ENCODE measurements at places on chromosomes 11 and 22. TPM values are rescaled to one million over a fixed set of nuclear protein-coding genes. Genes with fewer than 3 reads are reported as not detected.

Gene P2RX6
- 0.22 TPM for total RNA-seq

Gene GRAP2
- 83.2 TPM for total RNA-seq

Gene SERPIND1
- not detected for total RNA-seq

Gene INPP5J
- total RNA-seq: 0.09 TPM

Gene TREH
- total RNA-seq: not detected

Gene FDX1
- 16.9 TPM for total RNA-seq

- H3K27ac ChIP-seq: no peak overlapping the region
- no peak overlapping the region for H3K4me3 ChIP-seq
- no peaks in the 10 kb centered on the region for H3K27me3 ChIP-seq
Observed at GRCh38 chr22:49553518-49554295, 274.0 kb downstream of the BRD1 start.

- H3K27me3 ChIP-seq: peaks cover 28% of the 10 kb centered on the region
- peaks cover 5% of the 10 kb centered on the region for H3K4me1 ChIP-seq
- H3K4me3 ChIP-seq: no peak overlapping the region
- DNase-seq: no peak
- no peak overlapping the region for H3K27ac ChIP-seq
- no peaks in the 10 kb centered on the region for H3K36me3 ChIP-seq
Observed at GRCh38 chr11:123185326-123185725, 9.7 kb downstream of the CLMP start.

DNA sequence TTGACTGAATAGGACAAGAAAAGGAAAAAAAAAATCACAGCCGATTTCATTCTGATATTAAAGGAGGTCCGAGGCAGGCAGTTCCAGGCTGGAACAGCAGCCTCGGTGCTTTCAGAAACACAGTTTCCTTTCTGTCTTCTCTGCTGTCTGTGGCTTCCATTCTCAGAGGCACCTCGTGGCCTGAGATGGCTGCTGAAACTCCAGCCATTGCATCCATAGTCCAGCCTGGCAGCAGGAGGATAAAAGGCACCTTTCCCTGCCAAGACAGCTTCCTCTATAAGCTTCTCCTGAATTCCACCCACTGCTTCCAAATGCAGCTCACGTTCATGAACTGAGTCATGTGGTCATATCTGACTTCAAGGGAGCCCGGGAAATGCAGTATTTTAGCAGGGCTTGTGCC lies 390.5 kb downstream of the TBC1D22A start:
- H3K27ac ChIP-seq: no peak overlapping the region
- DNase-seq: no peak
- no peaks in the 10 kb centered on the region for H3K36me3 ChIP-seq
- peaks cover 4% of the 10 kb centered on the region for H3K4me1 ChIP-seq
- H3K4me3 ChIP-seq: no peak overlapping the region

GRCh38 chr11:8251616-8252295 lies 11.9 kb downstream of the LMO1 start:
- H3K4me1 ChIP-seq: no peaks in the 10 kb centered on the region
- peaks cover 2% of the 10 kb centered on the region for H3K27me3 ChIP-seq
- no peak overlapping the region for H3K4me3 ChIP-seq
- no peak overlapping the region for H3K27ac ChIP-seq

- no peaks in the 10 kb centered on the region for H3K36me3 ChIP-seq
- no peaks in the 10 kb centered on the region for H3K27me3 ChIP-seq
- H3K4me3 ChIP-seq: no peak overlapping the region
- H3K4me1 ChIP-seq: peaks cover 3% of the 10 kb centered on the region
- DNase-seq: no peak
Observed at GRCh38 chr11:61893981-61894380, 2.6 kb upstream of the FADS3 start.

DNA sequence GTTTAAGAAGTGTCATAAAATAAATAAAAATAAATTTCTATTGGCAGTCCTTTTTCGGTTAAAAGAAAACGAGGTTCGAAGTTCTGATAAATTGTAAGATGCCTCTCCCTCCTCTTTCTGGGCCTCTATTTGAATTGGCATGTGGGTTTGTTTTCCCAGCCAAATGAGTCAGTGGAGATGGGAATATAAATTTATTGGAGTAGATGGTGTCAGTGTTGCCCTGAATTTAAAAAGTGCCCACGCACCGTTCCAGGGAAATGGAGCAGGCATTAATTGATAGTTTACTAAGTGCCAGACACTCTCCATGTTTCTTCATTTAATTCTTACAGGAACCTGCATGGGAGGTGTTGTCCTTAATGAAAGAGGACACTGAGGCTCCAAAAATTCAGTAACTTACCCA lies 119.2 kb downstream of the FEZ1 start:
- peaks cover 25% of the 10 kb centered on the region for H3K27me3 ChIP-seq
- no peaks in the 10 kb centered on the region for H3K4me1 ChIP-seq
- no peaks in the 10 kb centered on the region for H3K36me3 ChIP-seq
- no peak overlapping the region for H3K4me3 ChIP-seq
- H3K27ac ChIP-seq: no peak overlapping the region

DNA sequence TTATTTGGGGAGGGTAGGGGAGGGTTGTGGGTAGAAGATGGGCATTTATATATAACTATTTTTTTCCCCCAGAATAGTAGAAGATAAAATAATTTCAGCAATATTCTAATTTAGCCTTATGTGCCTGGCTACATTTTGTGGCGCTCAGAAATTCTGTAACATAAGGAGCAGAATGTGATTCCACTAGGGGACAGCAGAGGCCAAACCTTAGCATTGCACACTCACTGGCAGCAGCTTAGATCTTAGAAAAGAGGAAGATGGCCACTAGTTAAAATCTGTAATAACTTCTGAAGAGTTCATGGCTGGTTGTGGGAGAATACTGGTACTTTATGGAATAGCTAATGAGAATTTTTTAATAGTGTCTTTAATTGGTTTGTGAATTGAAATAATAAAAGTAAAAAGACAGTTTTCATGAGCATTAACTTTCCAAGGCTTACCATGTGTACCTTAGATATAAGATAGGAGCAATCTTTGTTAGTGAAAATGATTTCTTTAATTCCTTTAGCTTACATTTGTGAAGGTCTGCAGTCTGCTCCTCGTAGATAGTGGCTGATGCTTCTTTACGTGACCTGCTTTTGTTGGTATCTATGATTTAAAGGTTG lies 33.1 kb downstream of the DDX10 start:
- peaks cover 40% of the 10 kb centered on the region for H3K36me3 ChIP-seq
- H3K27me3 ChIP-seq: no peaks in the 10 kb centered on the region
- no peak overlapping the region for H3K27ac ChIP-seq
- no peak overlapping the region for H3K4me3 ChIP-seq
- peaks cover 7% of the 10 kb centered on the region for H3K4me1 ChIP-seq
- peak; percentile 67 for DNase-seq

- H3K27me3 ChIP-seq: no peaks in the 10 kb centered on the region
- H3K4me3 ChIP-seq: no peak overlapping the region
- H3K36me3 ChIP-seq: no peaks in the 10 kb centered on the region
- no peak for DNase-seq
- no peak overlapping the region for H3K27ac ChIP-seq
Observed at GRCh38 chr11:21911061-21911460, 281.8 kb upstream of the ANO5 start.

- no peaks in the 10 kb centered on the region for H3K27me3 ChIP-seq
- DNase-seq: no peak
- H3K27ac ChIP-seq: no peak overlapping the region
- no peak overlapping the region for H3K4me3 ChIP-seq
- peaks cover 13% of the 10 kb centered on the region for H3K4me1 ChIP-seq
Observed at GRCh38 chr11:6237761-6238302, 1.1 kb upstream of the CNGA4 start.

- H3K4me3 ChIP-seq: no peak overlapping the region
- no peaks in the 10 kb centered on the region for H3K27me3 ChIP-seq
- no peak for DNase-seq
- H3K27ac ChIP-seq: no peak overlapping the region
Observed at GRCh38 chr11:95108671-95109551, 19.3 kb downstream of the ENDOD1 start.

DNA sequence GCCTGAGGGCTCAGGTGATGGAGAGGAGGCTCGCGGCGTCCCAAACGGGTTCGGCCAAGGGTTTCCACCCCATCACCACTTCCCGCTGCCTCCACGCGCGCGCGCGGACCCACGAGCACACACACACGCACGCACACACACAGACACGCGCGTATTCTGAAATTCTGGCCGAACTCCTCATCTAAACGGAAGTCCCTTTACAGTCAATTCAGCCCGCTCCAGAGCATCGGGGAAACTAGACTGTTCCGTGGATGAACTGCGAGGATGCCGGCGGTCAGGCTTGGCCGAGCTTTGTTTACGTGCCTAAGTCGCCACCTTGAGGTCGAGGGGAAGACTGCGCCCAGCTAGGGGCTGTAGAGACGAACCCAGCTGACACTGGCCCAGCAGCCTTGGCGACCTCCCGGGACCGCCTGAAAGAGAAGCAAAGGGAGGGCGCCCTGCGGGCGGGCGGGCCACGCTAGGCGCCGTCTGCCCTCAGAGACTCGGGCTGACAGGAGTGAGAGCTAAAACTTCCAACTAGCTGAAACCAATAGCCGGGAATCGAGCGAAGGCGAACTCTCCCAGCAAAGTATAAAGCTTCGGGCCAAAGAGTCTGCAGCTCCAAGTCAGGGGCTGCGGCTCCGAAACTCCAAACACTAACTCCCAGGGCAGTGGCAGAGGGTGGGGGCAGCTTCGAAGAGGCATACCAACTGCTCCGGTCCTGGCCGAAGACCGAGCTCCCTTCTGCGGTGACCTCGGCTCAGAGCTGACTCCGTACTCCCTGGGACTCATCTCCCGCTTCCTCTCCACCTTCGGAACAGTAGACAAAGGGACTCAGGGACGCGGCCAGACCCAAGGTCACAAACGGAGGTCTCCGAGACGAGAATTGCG lies 124.7 kb upstream of the C11orf58 start:
- H3K4me1 ChIP-seq: peaks cover 16% of the 10 kb centered on the region
- peak overlapping the region; percentile 55 for H3K4me3 ChIP-seq
- no peaks in the 10 kb centered on the region for H3K36me3 ChIP-seq
- H3K27ac ChIP-seq: no peak overlapping the region
- DNase-seq: peak; percentile 84
